ENCODE measurements at places on chromosomes 5 and 9.
A peak's percentile ranks its signal among the peaks of the same experiment; 100 is the strongest.

DNA sequence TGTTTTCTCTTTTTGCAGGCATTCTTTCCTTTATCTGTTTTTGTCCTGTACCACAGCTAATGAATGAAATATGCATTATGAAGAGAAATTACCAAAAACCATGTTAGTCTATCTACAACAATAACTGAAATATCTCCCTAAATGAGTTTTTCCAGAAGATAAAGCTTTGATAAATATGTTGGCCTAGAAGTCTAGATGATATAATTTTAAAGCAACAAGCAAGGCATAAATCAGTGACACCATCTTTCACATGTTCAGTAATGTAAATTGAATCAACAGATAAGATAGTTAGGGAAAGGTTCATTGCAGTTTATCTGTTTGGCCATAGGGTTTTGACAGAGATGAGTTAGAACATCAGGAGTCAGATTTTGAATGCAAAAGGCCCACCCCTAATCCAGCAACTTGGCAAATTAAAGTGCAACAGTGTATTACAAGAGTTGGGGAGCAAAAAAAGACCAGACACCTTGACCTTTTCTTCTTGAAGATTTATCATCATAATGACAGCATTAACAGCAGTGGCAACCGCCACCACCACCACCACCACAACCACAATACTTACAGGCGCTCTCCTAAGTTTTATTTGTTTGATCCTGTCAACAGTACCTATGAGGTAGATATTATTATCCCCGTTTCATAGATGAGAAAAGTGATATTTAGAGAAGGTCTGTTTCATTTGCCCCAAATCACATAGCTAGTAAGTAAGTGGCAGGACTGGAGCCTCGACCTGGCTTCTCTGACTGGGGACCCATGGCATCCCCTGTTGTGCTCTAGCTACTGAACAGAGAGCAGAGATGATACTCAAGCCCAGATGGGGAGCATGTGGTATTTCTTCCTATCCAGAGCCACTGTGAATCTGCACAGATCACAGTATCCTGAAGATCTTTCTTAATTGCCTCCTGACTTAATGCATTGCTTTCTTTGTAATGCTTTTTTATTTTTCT, 122.8 kb upstream of the DHFR start:
- DNase-seq = no peak

DNA sequence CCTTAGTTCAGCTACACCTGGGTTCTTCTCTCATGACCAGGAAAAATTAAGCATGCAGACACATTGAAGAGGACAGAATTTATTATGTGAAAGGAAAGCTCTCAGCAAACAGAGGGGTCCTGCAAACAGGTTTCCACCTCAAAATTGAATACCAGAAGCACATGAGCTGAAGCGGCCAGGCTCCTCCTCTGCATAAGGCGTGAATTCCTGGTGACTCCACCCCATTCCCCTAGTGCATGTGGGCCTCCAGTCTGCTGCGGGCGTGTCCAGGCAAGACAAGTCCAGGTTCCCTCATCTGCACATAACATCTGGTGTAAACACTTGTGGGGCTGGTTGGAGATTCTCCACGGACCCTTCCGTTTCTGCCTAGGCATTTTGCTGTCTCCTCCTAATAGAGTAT, 1156.4 kb downstream of the FOXD4L5 start:
- DNase-seq = no peak

DNA sequence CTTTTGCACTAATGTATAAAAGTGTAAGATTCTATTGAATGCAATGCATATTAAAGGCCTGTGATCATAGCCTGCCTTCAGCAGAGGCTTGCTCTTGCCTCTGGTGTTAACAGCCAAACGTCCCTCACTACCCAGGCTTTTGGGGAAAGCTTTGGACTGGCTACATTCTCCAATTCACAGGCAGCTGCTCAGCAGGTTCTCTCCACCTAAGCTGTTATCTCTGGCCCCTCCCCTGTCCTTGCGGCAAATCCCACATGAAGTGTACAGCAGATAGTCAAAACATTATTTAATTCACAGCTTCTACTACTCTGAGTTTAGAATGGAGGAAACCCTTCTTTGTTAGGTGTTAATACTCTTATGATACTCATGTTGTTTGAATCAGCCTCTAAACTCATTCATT, 45.9 kb upstream of the GADD45G start:
- no peak for DNase-seq

GRCh38 chr5:135565266-135565665, 13.5 kb downstream of the CXCL14 start:
- no peak for DNase-seq

DNA sequence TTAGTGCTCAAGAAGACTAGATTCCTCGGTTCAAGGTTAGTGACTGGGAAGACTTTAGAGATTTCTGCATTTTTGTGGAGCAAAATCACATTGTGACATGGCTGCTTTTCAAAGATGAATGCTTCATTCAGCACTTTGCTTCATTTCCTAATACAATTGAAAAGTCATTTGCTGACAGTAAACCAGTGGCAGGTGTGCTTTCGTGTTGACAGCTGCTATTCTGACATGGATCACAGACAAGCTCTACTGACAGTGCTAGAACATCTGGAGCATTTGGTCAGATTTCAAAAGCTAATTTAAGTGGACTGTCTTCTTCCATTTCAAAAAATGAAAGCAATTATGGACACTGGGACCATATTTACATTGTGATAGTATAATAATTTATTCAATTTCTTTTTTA, 1060.1 kb downstream of the PTPRD start:
- DNase-seq = no peak

- DNase-seq = no peak
These were observed 24.6 kb downstream of the DENND4C start for GRCh38 chr9:19255112-19255511.

DNA sequence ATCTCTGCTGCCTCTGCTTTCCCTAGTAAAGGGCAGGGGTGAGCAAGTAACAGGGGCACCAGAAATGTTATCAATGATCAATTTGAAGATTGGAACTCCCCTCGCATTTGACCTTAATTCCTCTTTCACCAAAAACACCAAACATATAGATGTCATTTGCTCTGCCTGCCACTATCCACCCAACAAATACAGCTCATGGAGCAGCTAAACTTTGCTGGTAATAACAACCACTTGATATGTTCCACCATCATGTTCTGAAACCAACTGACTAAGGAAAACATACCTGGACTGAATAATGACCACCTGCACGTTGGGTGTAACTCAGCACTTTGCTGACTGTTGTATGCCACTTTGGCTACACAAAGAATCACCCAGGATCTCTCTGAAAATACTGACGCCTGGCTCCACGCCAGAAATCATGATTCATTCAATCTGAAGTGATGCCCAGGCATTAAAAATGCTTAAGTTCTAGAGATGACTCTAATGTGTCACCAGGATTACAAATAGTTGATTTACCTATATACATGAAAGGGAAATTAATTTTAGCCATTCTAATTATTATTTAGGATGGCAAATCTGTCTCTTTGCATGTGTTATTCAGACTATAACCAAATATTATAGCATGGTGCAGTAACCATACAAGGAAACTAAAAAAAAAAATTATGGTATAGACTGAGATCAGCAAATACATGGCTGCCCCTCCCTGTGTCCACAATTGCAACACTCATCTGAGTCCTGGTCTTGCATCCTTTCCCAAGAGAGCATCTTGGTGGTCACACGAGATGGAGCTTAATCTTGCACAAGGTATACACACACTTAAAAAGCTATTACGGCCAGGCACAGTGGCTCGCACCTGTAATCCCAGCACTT, 43.1 kb upstream of the TTC39B start:
- peak; percentile 1 for DNase-seq

- DNase-seq = no peak
These were observed 87.6 kb downstream of the ADRB2 start for GRCh38 chr5:148913985-148914431.

- DNase-seq = peak; percentile 42
These were observed 92.1 kb downstream of the DAB2IP start for GRCh38 chr9:121743441-121744001.

- no peak for DNase-seq
These were observed 71.1 kb upstream of the RETREG1 start for GRCh38 chr5:16687898-16688297.

Data from nucleus accumbens (tissue), 56 donors.